ENCODE measurements at places on chromosomes 4 and X.
A peak's percentile ranks its signal among the peaks of the same experiment; 100 is the strongest.

DNA sequence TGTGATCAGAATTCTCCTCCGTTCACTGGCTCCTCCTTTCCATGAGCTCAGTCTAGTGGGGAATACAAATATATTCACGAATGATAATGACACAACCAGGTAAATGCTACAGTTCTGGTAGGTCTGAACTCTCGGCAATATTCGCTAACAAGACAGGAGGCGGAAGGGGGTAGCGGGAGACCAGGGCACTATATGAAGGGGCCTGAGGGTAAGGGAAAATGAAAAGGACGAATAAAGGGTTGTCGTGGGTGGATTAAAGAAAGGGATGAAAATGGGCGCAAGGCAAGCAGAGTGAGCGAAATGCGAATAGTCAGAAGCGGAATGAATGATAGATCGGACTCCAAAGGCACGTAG, 743 bp downstream of the NKAP start:
- no peak for DNase-seq

DNA sequence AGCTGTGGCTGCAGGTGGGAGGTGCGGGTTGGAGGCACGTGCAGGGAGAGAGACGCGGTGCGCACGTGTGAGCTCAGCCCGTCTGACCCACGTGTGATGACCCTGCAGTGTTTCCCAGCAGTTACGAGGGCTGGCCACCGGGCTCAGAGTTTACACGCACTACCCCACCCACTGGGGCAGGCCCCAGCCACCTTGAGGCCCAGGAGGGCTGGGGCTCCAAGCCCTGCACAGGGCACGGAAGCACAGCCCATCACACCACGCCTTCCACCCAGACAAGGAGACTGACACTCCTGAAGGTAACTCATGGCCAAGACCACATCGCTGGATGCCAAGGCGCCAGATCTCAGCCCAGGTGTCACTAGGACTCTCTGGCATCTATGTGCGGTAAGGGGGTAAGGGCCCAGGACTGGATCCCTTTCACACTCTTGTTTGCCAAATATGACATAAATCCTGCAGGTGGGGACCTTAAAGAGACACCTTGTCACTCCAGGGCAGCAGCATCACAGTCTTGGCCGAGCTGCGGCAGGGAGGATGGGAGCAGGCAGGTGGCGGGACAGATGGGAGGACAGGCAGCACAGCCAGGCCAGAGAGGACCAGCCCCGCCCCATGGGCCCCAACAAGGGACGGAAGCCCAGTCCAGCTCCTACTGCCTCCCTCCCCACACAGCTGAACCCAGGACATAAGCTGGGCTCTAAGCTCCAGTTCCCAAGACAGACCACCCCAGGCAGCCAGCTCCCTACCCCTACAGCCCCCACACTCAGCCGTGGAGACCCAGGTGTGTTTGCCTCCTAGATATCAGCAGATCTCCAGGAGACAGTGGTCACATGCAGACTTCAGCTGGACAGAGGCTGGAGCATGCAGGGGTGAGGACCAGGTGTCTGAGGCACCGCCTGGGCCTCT, 56.8 kb downstream of the ZFYVE28 start:
- DNase-seq, result no peak

DNA sequence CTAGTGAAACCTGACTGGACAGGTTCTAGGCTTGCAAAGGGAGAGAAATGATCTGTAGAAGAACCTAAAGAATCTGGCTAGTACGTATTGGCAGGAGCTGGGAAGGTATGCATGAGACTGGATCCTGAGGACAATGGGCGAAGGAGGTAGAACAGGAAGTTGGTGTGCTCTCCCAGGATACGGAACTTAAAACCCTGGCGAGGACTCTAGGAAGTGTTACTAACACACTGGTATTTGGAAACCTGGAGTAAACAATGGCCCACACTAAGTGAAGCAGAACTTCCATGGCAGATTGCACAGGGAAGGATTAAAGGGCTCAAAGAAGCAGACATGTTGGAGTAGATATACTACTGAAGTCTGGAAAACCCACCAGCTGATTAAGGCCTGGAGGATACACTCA, 9.1 kb downstream of the SYN1 start:
- DNase-seq, result no peak

- no peak for DNase-seq
These were observed 17.3 kb upstream of the TBC1D14 start for GRCh38 chr4:6892190-6892908.

GRCh38 chrX:66076801-66077200, 36.9 kb upstream of the VSIG4 start:
- no peak for DNase-seq

DNA sequence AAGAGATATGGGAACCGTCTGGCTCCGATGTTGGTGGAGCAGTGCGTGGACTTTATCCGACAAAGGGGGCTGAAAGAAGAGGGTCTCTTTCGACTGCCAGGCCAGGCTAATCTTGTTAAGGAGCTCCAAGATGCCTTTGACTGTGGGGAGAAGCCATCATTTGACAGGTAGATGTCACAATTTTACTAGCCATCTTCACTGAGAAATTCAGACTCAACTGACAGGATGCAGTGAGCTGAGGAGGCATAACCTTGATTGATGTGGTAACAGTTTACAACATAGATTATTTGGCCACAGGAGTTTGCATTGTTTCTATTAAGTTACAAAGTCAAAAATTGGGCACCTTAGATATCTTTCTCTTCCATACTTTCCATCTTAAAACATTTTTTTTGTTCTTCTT, 417.7 kb downstream of the MAPK10 start:
- DNase-seq, result no peak

GRCh38 chr4:55979562-55979961, 30.8 kb downstream of the CEP135 start:
- no peak for DNase-seq

GRCh38 chr4:171334549-171334948, 478.7 kb upstream of the GALNTL6 start:
- DNase-seq, result no peak

GRCh38 chr4:18735740-18736268, 714.2 kb upstream of the LCORL start:
- no peak for DNase-seq

- DNase-seq, result peak; percentile 13
These were observed 109.4 kb upstream of the MAP3K15 start for GRCh38 chrX:19624739-19625138.

DNA sequence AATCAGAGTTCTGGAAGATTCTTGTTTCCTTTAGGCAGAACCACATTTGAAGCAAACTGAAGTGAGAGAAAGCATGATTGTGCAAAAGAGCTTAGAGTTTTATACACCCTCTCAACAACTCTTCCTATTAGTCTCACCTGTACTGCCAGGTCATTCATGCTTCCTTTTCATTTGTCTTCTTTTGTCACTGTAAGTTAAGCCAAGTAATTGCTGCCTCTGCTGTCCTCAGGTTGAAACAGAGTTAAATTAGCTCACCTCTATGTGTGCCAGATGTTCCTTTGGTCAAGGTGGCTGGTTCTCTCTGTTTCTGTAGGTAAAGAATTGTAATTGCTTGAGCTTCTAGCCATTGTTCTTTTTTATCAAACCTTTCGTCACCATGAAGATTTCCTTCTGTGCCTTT, 41.1 kb upstream of the HPGD start:
- peak; percentile 15 for DNase-seq

- DNase-seq, result no peak
These were observed 52.6 kb upstream of the RBPJ start for GRCh38 chr4:26268246-26268645.

GRCh38 chr4:74377714-74378113, 12.8 kb downstream of the EREG start:
- no peak for DNase-seq

DNA sequence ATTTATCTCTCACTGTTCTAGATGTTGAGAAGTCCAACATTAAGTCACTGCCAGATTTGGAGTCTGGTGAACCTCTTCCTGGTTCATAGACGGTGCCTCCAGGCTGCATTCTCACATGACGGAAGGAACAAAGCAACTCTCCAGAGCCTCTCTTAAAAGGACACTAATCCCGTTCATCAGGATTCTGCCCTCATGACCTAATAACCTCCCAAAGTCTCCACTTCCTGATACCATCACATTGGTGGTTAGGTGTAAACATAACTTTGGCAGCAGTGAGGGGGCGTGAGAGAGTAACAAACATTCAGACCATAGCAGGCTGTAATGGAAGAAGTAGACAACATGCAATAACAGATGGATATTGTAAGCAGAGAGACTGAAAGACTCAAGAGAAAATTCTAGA, 388.6 kb downstream of the PDHA2 start:
- DNase-seq, result no peak

- DNase-seq, result no peak
These were observed 508.9 kb upstream of the FTHL17 start for GRCh38 chrX:31580726-31581125.

DNA sequence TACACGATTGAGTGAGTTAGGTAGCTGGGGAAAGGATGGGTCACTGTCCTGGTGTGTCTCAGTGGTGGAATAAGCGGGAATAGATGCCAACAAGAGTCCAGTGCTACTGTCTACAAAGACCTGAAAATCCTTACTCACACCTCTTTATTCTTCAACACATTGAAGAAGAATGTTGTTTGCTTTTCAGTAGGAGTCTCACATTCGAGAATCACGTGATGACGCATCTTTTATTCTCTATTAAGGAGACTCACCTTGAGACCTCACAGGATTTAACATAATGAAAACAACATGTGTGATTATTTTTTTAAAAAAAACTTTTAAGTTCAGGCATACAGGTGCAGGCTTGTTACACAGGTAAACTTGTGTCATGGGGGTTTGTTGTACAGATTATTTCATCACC, 75.2 kb downstream of the CD38 start:
- no peak for DNase-seq

- no peak for DNase-seq
These were observed 142.1 kb downstream of the BCOR start for GRCh38 chrX:39955625-39956024.

- DNase-seq, result no peak
These were observed 24.9 kb downstream of the CD99L2 start for GRCh38 chrX:150873616-150874015.

GRCh38 chr4:182074810-182075209, 168.4 kb upstream of the TENM3 start:
- DNase-seq, result no peak

GRCh38 chr4:105992641-105993305, 97.5 kb downstream of the NPNT start:
- no peak for DNase-seq

GRCh38 chrX:152632445-152633097, 5.1 kb upstream of the GABRQ start:
- peak; percentile 72 for DNase-seq

DNA sequence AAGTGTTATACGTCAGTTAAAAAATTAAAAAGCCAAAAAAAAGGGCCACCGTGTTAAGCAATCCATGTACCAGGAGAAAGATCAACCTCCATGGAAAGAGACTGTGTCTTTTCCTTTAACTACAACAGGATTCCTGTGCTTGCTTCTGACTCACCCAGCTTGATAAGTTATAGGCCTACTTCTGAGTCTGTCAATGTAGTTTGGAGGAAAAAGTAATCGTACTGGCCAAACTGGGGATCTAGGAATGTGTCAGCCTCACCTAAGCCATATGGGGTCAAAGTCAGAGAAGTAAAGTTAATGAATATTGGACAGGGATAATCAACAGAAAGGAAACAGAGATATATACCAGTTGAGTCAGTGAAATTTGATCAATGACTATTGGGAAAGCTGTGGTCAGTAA, 470.8 kb upstream of the SLIT2 start:
- no peak for DNase-seq

- no peak for DNase-seq
These were observed 428.8 kb downstream of the IL15 start for GRCh38 chr4:142065086-142065647.

DNA sequence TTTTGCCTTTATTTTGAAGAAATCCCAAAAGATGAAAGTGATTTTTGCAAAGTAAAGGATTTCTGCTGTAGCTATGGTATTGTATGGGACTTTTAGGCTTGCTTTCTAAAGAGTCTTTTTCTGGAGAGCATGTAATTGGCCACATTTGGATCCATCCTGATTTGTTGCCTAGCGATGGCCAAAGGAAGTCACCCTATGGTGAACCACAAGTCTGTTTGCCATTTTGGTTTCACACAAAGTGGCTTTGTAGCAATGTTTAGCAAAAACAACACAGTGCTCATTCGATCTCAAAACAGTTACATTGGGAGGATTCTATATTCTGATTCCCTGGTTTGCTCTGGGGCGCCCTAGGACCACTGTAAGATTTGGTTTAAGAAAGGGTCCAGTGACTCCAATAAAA, 44.1 kb upstream of the INTS6L start:
- DNase-seq, result no peak

DNA sequence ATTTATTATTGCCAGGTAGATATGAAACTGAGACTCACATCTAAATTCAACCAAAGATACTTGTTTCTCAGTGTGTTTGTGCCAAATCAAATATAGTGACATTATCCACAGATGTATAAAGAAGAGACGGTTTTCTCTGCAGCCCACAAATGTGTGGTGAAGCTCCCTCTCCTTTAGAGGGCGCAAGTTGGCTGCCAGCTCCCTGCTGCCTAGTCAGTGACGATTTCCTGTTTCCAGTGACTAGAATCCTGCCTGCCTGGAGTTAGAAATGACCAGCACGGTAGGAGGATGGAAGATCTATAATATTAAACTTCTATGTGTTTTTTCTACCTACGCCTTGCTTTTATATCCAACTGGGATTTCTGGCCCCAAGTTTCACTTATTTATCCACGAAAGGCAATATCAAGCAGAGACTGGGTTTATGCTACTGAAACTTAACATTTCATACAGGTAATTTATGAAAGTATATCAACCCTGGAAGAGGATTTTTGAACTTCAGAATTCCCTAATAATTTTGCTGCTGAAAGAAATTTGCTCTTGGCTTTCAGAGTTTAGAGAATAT, 1793.7 kb upstream of the TENM3 start:
- DNase-seq, result peak; percentile 44

DNA sequence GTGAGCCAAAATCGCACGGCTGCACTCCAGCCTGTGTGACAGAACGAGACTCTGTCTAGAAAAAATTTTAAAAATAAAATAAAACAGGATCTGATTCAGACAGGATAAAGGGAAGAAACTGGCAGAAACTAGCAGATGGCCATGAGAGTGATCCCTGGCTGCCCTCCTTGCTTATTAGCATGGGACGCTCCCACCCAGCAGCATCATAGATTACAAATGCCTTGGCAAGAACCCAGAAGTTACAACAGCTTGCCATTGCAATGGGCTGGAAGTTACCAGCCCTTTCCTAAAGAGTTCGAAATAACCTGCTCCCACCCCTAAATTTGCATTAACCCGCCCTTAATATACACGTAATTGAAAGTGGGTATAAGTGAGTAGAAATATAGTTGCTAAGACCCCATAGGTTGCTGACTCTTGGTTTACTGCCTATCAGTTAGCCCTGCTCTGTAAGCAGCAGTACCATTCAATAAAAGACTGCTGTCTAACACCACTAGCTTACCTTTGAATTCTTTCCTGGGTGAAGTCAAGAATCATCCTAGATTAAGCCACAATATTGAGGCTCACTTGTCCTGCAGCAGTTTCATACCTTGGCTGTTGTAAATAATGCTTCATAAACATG, 9.1 kb upstream of the XAGE2 start:
- DNase-seq, result no peak

DNA sequence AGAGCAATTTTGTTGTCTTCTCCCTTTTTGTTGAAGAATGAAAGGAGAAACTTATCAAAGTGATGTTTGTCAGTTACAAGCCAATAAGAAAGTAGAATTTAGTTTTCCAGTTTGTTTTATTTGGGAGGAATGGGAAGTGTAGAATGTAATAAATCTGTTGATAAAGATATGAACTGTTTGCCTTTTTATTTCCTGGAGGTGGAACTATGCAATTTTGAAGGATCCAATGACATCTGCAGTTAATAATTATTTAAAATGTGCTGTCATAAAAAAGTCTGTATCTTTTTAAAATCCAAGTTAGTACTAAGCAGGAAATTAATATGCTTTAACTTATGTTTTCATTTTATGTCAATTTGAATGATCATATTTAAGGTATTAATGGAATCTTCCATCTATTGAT, 44.9 kb downstream of the PF4 start:
- no peak for DNase-seq

Measured in NCI-H1417 (cell line).